ENCODE measurements at places on chromosomes 6 and 20.

DNA sequence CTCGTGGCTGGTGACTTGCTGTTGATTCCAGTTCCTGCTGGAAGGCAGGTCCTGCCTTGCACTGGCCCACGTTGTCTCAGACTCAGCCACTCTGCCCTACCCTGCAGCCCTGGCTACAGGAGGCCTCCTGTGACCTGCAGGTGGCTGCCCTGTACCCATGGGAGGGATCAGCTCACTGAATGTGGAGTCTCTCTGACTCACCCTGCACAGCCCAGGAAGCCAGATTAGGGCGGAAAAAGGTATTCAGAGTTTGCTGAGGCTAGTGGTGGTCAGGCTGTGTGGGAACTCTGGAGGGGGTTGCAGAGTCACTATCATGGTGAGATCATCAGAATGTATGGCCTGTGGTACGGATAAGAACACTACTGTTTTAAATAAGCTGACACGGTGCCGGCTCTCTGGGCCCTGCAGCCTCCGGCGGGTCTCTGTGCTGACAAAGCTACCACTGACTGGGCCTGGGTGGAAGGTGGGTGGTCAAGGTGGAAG lies 24.7 kb upstream of the PYGB start:
- no peak for DNase-seq

GRCh38 chr20:3885715-3886114 lies 3.5 kb upstream of the PANK2 start:
- no peak for DNase-seq

GRCh38 chr6:47064274-47064673 lies 22.1 kb upstream of the ADGRF1 start:
- DNase-seq: no peak

DNA sequence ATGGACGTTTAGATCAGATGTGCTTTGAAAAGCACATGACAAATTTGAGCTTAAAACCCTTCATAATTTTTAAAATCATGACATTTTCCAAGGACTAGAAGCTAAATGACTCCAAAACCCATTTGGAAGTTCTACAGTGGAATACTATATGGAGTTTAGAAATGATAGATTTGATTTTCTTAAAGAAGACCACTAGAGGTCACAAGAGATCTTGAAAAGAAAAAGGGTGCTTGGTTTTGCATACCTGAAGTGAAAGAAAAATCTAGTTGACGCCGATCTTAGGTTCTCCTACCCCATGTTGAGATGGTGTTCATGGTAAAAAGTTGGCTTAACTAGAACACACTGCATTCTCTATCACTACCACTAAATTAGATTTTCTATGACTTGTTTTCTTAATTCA lies 31.5 kb downstream of the CFAP61 start:
- no peak for DNase-seq

DNA sequence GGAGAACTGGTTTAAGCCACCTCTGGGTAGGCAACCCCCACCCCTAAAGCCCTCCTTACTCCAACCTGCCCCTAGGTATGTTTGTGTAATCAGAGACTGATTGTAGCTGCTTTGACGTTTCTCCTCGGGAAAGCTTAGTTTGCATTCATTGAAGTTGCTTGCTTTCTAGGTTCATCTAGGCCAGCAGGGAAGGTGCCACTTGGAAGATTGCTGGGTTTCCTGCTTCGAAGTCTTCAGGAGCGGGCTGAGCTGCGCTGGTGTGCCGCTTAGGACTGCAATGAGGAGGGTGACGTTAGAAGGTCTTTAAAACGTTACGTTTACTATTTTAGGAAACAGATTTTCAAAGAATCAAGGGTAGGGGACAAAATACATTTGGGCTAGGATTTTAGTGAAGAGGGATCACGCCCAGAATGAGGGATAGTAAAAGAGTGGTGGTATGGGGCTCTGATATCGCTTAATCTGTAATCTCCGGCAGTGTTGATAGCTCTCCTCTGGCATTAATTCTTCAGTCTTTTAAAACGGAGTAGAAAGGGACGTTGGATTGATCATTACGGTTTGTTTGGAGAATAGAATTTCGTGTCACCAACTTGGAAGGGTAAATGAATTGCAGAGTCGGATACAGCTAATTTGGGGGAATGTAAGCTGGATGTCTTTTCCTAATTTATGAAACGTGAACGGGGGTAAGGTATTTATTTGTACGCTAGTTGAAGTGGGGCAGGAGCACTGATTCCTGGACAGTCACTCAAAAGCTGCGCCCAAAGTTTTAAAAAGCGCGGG lies 92.6 kb upstream of the PRDM1 start:
- no peak for DNase-seq

DNA sequence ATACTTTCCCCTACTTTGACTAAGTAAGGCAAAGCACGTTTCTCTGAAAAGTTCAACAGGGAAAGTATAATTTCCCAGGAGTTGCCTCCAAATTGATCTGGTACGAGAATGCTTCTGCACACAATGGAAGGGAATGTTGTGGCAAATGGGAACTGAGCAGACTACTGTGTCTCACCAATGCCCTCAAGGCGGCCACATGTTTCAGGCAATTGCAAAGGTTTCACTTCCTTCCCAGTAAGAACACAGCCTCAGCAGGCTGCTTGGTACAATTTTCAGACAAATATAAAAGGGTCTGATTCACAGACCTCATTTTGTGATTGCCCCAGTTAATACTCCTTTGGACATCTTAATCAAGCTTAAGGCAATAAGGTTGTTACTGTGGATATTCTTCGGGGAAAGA lies 71.2 kb downstream of the KIAA0319 start:
- DNase-seq: no peak

GRCh38 chr6:50966532-50966931 lies 147.9 kb downstream of the TFAP2B start:
- DNase-seq: no peak

DNA sequence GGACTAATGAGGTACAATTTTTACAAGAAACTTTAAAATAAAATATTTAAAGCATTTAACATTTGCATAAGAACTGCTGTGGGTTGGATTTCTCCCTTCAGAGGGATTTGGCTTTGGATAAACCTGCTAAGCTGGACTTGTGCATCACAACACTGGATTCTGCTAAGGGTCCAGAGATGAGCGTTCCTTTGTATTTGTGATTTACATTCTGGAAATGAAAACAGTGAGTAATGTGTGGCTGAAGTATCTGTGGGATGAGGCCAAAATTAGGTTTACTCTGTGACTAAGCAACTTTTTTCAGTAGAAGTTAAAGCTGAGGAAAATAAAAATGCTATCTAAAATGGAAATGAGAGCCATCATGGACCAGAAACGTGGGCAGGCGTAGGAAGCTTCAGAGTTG lies 494.3 kb downstream of the EPM2A start:
- no peak for DNase-seq

- DNase-seq: no peak
These were observed 226.9 kb downstream of the DLL1 start for GRCh38 chr6:170063851-170064602.

- no peak for DNase-seq
These were observed 184.0 kb upstream of the HDDC2 start for GRCh38 chr6:125485757-125486156.

DNA sequence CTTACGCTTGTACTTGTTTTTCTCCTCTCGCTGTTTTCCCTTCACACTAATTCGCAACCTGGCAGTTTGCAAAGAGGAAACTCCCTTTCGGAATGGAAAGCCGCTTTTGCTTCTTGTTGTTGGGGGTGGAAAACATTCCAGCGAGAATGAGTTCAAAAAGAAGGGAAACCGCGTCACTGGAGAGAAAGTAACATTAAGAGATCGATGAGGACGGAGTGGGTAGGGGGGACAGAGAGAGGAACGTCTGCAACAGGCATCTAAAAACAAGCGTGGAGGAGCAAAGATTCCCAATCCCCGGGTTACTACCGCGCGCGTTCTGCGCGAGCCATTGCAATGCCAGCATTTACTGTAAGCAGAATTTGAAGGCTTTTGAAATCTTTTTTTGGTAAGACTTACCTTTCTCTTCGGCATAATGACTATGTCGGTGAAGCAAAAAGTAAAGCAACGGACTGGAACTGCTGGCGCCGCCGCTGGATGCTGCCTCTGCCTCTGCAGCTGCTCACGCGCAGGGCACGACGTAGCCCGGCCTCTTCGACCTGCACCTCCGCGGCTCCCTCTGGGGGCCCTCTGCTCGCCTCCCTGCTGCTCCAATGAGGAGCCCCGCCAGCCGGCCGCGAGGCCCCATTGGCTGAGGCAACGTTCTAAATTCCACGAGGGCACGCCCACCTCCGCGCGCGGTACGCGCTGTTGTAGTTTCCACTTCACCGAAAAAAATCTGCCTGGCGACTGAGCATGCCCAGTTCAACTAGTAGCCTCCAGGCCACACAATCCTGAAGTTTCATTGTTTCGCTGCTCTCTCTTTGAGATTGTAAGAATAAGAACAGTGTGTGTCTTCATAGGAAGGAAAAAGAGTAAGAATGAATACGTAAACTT lies at the start of gene HMGN3:
HMGN3 (minus strand) TSS at position 533 of the 873 bp plus-strand sequence.
- DNase-seq: peak; percentile 84

DNA sequence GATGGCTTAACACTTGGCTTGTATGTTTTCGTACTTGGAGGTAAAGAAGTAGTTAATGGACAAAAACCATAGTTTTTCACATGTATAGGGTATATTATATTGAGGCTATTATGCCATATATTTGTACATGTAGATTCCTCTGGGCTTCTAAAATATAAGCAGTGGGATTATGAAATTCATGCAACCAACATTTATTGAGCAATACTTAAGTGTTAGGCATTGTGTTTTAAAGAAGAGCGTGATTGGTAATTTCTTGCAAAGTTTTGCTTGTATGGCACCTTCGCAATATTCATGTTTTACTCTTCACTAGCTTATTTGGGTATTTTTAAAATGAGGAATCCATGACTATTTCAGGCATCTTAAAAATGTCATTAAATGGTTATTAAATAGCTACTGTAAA lies 2.5 kb downstream of the TULP4 start:
- no peak for DNase-seq

DNA sequence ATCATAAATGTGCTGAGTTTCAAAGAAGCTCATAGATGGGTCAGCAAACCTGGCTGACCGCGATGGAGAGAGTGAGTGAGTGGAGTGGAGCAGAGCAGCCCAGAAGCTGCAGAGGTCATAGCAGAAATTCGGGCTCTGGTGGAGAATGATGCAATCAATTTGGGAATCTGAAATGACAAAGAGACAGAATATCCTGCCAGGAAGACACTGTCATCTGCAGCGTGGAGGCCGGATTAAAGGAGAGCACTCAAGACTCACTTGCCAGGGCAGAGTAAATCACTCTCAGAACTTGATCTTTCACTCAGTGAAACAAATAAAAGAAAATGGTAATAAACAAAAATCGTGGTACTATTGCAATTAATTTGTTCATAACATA lies 109.6 kb upstream of the RREB1 start:
- DNase-seq: no peak

DNA sequence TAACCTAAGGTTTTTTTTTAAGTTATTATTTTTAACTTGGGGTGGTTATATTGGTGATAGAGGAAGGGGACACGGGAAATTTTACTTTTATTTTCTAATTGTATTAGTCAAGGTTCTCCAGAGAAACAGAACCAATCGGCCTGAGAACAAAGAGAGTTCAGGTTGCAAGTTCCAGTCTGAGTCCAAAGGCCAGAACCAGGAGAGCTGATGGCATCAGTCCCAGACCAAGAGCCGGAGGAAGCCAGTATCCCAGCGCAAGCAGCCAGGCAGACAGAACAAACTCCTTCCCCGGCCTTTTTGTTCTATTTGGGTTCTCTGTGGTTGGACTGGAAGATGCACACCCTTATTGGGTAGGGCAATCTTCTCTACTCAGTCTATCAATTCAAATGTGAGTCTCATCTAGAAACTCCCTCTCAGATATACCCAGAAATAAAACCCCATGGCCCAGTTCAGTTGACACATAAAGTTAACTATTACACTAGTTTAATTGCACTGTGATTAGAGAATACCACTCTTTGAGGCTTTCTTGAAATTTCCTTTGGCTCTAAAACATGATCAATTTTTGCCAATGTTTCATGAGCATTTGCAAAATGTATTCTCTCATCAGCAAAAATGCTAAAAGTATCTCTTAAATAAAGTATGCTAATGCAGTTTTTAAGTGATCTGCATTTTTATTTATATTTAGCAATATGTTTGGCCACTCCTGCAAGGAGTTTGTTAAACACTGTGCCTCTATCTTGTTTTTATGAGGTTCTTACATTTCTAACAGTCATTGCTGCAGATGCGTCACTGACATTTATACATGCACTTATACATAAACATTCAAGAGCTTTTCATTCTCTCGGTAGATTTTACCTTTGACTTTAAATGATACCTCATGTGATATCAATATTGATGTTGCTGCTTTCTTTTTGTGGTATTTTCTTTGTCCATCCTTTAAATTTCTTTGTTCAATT lies 103.2 kb upstream of the SSTR4 start:
- no peak for DNase-seq

DNA sequence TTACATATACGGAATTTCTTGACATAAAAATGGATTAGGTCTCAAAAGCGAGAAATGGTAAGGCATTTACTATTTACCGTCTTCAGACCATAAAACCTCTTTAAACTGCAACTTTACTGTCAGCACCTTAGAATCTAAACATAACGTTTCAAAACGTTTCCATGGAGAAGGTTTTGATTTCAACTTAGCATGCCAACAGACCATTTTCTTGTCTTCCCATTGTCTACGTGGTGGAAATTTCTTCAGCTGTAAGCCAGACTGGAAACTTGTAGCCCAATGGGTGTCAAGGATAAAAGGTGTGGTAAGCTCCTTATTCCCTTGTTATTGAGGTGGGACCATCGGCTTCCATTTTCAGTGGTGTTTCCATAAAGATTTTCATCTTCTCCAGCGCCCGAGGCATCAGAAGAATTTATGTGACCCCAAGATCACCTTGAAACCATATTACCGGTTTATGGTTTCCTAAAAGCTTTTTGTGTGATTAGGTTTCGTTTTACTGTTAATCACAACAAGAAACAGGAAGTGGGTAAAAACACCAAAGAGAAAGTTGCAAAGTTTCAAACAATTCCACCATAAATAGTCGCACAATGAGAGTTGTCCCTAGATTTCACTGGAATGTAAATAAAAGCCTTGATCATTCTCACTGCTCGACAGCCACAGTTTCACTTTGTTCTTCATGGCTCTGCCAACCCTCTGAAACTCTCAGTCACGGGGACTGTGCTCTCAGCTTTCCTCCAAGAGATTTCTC lies 63.0 kb upstream of the CD2AP start:
- DNase-seq: no peak

DNA sequence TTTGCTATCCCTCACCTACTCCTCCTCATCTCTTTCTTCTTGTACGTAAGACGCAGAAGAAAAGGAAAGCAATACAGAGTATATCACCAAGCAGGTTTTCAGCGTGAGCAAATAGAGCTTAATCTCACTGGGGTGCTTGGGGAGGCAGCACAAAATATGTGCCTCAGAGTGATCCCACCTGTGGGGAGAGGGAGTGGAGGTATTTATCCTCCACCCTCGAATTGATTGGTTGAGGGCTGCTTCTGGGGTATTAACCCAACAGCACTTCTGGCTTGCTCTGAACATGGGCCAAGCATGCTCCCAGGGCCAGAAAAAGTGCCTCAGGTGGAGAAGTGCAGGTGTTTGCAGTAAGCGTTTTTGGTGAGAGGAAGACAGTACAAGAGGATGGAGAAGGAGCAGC lies 78.5 kb upstream of the EYA2 start:
- DNase-seq: no peak

DNA sequence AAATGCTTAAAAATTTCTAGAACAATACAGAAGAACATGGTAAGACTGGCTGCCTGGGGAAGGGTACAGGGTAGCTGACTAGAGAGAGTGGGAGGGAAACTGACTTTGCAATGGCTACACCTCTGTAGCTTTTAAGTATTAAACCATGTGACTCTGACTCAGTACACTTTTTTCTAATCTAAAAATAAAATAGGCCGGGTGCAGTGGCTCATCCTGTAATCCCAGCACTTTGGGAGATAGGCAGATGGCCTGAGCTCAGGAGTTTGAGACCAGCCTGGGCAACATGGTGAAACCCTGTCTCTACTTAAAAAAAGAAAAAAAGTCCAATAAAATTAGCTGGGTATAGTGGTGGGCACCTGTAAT lies 18.5 kb downstream of the ATP9A start:
- no peak for DNase-seq

- DNase-seq: no peak
These were observed 78.6 kb upstream of the AKAP12 start for GRCh38 chr6:151160929-151161757.
